ENCODE measurements at places on chromosomes 2 and 18. TPM values are rescaled to one million over a fixed set of nuclear protein-coding genes. Genes with fewer than 3 reads are reported as not detected.

SPATS2L gene
- 58.2 TPM for total RNA-seq

LAMA3 gene
- total RNA-seq, result 12.1 TPM

DNA sequence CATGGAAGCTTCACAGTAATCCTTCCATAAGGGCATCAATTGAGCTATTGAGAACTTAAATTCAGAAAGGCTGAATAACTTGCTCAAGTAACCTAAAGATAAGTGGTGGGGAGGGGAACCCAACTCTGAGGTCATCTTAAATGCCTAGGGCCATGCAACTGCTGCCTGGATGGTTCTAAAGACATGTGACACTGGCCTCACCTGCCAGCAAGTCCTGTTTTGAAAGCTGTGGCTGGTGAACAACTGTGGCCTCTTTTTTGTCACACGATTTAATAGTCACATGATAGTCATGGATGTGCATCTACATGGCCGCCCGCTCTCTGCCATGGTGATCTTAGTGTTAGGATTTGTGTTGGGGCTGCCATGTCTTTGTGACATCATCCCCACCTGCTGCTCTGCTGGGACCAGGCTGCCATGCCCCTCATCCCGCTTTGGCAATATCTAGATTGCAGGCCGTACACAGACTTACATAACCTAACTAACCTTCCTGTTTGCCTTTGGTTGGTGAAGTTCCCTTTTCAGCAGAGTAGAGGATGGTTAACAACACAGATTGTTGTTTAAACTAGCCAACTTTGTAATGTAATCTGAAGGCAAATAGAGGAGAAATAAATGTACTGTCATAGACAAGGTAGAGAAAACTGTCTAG is 177.9 kb upstream of the SH3BP4 start:
- DNase-seq, result no peak

GRCh38 chr2:74420006-74420405 is 1.4 kb downstream of the C2orf81 start:
- no peak for DNase-seq

DNA sequence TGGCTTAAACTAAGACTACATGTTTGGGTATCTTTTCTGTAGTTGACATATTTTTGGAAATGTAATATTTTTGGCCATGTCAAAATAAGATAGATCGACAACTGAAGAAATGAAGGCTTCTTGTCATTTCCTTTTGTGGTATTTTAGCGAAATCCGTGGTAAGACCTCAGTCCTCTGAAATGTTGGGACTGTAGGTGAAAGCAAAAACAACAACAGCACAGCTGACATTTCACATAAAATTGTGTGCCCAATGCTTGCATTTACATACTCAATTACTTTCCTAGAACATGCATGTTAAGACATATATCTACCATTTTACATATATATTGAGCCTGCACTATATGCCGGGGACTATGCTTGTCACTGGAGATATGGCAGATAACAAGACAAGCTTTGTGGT is 50.2 kb downstream of the SPP2 start:
- no peak for DNase-seq

Data from ovary (tissue), 10 donors.